Stimulated activated CD8-positive, alpha-beta memory T cell treated with anti-CD3 and anti-CD28 coated beads, Interleukin-4, amount 100 ng/mL, for 24 hours (primary cell): ENCODE measurements at places on chromosomes 7 and 10.

GRCh38 chr7:41188163-41189130 lies 514.4 kb downstream of the INHBA start:
- no peak for DNase-seq

GRCh38 chr10:115665549-115665948 lies 572.4 kb downstream of the ATRNL1 start:
- no peak for DNase-seq

- no peak for DNase-seq
Measured at GRCh38 chr7:151597541-151598444, 78.1 kb upstream of the RHEB start.

GRCh38 chr7:49151146-49151545 lies 226.8 kb downstream of the CDC14C start:
- no peak for DNase-seq

- no peak for DNase-seq
Measured at GRCh38 chr7:123191132-123191531, 8.6 kb downstream of the SLC13A1 start.

- no peak for DNase-seq
Measured at GRCh38 chr10:92850185-92850584, 1.9 kb downstream of the EXOC6 start.

DNA sequence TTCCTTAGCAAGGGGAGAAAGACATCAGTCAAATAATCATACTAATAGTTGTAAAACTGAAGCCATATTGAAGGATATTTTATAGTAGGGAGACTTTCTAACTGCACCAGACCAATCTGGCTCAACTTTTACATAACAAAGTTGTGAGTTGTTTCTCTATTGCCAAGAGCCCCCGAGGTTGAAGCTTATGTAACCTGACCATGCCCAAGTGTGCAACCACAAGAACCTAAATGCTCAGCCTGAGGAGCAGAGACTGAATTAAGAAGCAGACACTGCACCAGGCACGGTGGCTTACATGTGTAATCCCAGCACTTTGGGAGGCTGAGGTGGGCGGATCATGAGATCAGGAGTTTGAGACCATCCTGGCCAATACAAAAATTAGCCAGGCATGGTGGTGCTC lies 77.3 kb upstream of the ARMC3 start:
- DNase-seq: no peak

GRCh38 chr7:139725858-139726484 lies 51.8 kb downstream of the HIPK2 start:
- DNase-seq: no peak
